ENCODE measurements at places on chromosomes 2 and 18. TPM values are rescaled to one million over a fixed set of nuclear protein-coding genes. Genes with fewer than 3 reads are reported as not detected.

Gene TFPI
- 0.26 TPM for total RNA-seq

Gene ANTXR1
- 0.43 TPM for total RNA-seq

Gene EMILIN2
- 22.3 TPM for total RNA-seq

Gene TOGARAM2
- 7.6 TPM for total RNA-seq

Gene IL1RL1
- 0.58 TPM for total RNA-seq

Gene SMYD1
- not detected for total RNA-seq

DNA sequence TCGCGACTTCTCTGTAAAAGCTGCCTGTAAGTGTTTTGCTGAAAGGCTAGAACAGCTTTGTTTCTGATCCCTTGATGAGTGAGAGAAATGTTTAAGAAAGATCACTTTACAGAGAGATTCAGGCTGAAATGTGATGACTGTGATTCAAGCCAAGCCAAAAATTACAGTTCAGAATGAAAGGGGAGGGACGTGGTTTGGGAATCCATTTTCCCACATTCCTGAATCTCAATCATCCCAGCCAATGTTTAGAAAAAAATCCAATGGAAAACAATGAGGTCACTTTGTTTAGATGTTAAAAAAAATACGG is 416.7 kb downstream of the ARHGAP15 start:
- DNase-seq, result no peak

DNA sequence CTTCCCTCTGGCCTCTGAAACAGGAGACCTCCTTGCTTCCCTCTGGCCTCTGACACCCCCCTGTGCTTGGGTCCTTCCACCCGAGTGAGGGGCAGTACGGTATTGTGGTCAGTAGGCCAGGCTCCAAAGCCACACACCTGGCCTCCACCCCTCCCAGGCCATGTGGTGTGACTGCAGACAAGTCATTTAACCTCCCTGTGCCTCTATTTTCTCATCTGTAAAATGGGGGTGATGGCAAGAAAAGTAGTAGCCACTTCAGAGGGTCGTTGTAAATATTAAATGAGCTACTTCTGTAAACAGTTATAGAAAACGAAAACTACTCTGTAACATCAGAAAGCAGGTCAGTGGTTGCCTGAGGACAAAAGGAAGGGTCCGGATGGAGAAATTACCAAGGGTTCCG is 74.2 kb downstream of the SMAD7 start:
- DNase-seq, result no peak

DNA sequence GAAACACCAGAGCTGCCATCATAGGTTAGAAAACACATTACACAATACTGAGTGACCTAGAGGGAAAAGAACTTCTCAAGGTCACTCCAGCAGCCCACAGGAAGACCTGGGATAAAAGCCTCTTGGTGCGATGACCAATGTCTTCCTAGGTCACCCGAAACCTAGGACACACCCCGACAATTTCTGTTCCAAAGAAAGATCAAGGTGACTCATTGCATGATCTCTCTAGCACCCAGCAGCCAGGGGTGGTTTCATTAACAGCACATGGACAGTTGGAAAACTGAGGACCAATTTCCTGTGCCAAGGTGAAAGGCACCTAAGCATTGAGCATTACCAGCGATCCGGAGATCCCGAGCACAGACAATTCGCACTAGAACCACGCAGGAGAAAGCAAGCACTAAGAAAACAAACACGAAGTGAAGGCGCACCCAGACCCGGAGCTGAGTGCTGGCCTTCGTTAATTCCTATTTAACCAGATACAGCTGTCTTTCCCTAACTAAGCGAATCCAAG is 1.5 kb downstream of the CACNB4 start:
- DNase-seq, result no peak

- DNase-seq, result peak; percentile 82
Observed at GRCh38 chr2:196176142-196176738, 4.9 kb upstream of the STK17B start.

- DNase-seq, result no peak
Observed at GRCh38 chr18:44799907-44800421, 119.3 kb downstream of the SETBP1 start.

- DNase-seq, result no peak
Observed at GRCh38 chr2:1907291-1907690, 163.0 kb upstream of the PXDN start.

- no peak for DNase-seq
Observed at GRCh38 chr2:147224070-147224469, 620.8 kb upstream of the ACVR2A start.

- no peak for DNase-seq
Observed at GRCh38 chr2:152221839-152222238, 46.3 kb upstream of the STAM2 start.

All from activated T-cell treated with anti-CD3 and anti-CD28 coated beads, Interleukin-2, amount 50 U/mL, for 4 hours (primary cell).